ENCODE measurements at places on chromosomes 12 and 14. TPM values are rescaled to one million over a fixed set of nuclear protein-coding genes. Genes with fewer than 3 reads are reported as not detected.

Gene CNTN1
- 0.57 TPM for total RNA-seq

Gene MIP
- total RNA-seq = not detected

Gene MORN3
- not detected for total RNA-seq

Gene SMOC1
- total RNA-seq = 0.45 TPM

Gene CLEC1A
- 4.4 TPM for total RNA-seq

Gene SMIM10L1
- 13.7 TPM for total RNA-seq

Gene RBP5
- 0.89 TPM for total RNA-seq

Data from left ventricle myocardium superior (tissue), 1 donor.